ENCODE measurements at places on chromosomes 3 and 15.

DNA sequence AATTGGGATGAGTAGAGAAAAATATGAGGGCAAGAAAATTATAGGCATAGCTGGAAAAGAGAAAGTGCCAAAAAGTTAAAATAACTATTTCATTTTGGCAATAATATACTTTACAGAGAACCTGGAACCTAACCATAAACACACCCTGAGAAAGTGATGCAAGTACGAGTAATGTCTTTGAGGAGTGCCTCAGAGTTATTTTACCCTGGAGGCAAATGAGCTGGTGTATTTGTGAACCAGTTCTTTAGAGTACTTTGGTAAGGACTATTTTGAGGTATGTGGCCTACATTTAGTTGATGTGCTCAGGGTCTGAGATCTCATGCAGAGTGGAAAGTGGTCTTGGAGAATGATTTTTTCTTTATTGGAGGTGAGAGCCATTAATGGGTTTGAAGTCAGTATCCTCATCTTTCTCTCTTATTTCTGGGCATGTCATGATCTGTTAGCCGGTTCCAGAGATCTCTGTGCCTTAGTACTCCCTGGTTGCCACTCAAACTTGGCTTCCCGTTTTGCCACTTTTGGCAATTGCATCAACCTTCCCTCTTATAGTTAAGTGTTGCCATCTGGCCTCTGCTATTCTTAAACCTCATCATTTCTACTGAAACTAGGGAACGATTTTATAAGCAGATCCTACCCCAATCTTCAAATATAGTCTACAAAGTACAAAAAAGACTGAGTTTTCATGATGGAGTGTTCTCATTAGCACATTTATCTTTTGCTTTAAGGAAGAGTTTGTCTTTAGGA lies 145.7 kb downstream of the EPHA6 start:
- DNase-seq = no peak

GRCh38 chr3:2098398-2099027 lies at the start of gene CNTN4:
Gene CNTN4 (plus strand): TSS chr3:2098866.
- no peak for DNase-seq

GRCh38 chr15:95409211-95409610 lies 921.3 kb upstream of the NR2F2 start:
- no peak for DNase-seq

DNA sequence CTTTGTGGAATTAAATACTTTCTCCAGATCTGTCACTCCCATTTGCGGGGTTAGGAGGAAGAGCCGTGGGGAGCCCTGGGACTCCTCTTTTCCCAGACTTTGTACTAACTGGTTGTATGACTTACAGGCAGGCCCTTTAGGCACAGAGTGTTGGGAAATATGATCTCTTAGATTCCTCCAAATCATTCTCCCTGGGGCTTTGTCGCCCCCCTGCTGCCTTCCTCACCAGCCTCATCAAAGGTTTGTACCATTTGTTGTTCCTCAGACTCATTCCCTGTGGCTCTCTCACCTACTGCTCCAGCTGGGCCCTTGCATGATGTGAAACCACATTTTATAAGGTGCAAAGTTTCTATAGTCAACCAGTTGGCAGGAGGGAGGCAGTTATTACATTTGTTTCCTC lies 56.4 kb downstream of the CRYGS start:
- no peak for DNase-seq

DNA sequence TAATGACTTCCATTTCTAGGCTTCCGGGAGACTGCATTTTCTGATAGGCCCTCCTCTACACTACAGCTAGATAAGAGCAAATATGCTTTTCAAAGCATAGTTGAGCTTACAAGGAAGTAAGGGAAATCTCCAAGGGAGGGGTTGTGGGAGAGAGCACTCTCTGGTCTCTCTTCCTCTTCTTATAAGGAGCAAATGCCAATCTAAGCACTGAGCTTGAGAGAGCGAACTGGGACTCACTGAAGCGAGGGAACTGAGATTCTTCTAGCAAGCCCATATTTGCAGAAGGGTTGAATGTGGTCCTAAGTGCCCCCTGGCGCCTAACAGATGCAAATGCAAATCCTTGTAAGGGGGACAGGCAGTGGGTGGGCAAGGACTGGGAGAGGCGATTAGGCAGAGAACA lies 164.8 kb downstream of the ERC2 start:
- no peak for DNase-seq

- DNase-seq = no peak
These were observed 104.2 kb downstream of the CNTN6 start for GRCh38 chr3:1197051-1197450.

DNA sequence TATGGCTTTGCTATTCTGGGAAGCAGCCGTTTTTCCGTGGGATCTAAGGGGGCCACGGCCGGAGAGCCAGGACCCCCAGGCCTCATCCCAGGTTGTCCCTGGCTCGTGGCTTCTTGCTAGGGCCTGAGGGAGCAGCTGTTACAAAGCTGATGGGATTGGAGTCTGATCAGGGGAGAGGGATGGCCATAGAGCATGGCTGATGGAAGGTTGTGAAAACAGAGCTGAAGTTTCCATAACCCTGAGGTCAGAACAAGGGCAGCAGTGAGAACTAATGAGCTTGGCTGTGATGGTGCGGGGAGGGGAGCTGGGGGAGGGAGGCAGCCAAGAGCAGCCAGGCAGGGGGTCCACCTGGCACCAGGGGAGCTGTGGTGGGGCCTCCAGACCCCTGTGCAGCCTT lies 63.0 kb downstream of the LINGO1 start:
- no peak for DNase-seq

- DNase-seq = no peak
These were observed 16.2 kb upstream of the XIRP1 start for GRCh38 chr3:39208463-39209055.

DNA sequence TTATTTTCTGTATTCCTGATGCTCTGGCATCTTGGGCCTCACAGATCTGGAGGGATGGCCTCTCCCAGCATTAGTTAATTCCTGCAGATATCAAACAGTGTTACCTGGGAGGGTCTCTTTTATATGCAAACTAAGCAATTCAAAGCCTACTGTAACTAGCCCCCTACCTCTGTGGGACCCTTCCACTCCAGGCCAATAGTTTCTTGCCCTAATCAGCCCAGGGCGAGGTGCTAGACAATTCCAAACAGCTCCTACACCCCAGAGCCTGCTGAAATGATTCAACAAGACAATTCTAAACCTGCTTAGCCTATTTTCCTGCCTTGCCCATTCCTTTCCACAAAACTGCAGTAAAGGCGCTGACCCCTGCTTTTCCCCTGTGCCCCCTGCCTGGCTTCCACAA lies 106.6 kb upstream of the IGSF10 start:
- no peak for DNase-seq

- no peak for DNase-seq
These were observed 1.4 kb downstream of the ZNF609 start for GRCh38 chr15:64461721-64462162.
